ENCODE measurements at places on chromosomes 3 and 15.

DNA sequence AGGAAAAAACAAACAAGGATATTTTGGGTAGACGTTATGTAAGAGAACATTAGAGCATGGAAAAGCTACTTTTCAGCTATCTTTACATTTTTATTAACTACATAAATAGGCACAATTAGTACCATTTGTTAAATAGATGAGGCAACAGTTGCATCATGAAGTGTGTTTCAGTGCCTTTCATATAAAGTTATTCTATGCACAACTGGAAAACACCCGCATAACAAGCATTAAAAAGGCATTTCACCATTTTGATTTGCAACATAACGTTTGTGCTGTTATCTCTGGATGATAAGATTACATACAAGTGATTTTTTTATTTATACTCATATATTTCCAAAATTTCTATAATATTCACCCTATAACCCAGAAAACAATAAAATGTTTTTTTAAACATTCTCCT is 69.5 kb downstream of the CBLB start:
- DNase-seq: no peak

DNA sequence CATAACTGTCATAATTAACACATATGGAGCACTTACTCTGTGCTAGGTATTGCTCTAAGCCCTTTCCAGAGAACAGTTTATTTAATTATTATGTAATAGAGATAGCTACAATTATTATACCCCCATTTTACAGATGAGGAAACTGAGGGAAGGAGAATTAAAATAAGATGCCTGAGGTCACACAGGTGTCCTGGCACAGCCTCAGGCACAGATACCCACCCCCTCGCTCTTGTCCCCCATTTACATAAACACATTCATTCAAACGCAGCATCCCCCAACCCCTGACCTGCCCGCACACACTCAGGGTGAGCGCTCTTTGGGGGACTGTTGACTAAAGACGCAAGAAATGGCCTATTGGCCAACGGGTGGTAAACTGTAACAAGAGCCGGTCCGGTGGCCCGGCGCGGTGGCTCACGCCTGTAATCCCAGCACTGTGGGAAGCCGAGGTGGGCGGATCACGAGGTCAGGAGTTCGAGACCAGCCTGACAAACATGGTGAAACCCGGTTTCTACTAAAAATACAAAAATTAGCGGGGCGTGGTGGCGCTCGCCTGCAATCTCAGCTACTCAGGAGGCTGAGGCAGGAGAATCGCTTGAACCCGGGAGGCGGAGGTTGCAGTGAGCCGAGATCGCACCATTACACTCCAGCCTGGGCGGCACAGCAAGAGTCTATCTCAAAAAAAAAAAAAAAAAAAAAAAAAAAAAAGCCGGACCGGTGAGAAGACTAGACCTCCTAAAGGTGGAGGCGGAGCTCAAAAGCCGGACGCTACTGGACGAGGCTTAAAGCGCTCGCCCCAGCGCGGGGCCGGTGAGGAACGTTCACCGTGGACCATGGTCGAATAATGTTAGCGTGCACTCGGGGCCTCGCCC is 1.9 kb upstream of the ISL2 start:
- DNase-seq: no peak

DNA sequence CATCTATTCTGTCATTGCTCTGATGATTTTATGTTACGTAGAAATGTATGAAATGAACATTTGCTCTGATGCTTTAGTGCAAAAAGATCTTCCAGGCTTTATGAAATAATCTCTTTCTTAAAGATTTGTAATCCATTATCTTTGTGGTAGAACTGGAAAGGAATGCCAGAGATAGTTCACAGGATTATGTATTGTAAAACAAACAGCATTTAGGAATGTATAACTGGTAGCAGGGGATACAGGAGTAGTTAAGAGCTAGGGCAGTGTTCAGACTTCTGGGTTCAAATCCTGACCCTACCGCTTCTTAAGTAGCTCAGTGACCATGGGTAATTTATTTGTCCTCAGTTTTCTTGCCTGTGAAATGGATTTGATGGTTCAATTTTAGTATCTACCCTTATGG is 429.8 kb upstream of the TPM1 start:
- DNase-seq: no peak

DNA sequence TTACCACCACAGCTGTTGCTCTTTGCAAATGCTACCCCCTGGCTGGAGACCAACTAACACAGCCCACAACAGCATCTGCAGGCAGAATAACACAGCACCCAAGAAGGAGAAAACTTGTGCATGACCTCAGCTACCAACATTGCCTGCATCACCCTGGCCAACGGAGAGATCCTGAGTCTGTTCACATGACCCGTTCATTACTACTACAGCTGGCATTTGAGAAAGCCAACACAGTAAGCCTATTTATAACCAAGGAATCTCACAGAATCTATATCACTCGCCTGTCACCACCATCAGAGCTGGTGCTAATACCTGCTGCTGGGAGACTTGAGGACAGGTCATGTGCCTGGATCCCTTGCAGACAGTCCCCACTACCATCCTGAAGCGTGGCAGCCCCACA is 215.2 kb downstream of the POLQ start:
- no peak for DNase-seq

- no peak for DNase-seq
Observed at GRCh38 chr15:29078541-29078940, 191.1 kb downstream of the NSMCE3 start.

DNA sequence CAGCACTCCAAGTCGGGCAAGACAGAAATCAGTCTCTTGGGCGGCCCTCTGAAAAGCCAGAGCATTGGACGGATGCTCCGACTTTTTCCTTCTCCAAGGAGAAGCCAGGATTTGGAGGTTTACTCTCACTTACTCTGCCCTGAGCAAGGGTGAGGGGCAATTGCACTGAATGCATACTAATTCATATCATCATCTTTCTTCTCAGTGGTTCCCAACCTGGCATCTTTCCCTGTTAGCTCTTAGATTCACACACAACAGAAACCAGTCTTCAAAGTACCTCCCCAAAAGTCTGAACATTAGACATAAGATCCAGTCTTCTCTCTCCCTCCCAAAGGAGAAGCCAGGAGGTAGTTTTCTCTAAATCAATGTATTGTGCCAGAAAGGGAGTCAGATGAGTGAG is 219.2 kb downstream of the GREM1 start:
- DNase-seq: no peak

DNA sequence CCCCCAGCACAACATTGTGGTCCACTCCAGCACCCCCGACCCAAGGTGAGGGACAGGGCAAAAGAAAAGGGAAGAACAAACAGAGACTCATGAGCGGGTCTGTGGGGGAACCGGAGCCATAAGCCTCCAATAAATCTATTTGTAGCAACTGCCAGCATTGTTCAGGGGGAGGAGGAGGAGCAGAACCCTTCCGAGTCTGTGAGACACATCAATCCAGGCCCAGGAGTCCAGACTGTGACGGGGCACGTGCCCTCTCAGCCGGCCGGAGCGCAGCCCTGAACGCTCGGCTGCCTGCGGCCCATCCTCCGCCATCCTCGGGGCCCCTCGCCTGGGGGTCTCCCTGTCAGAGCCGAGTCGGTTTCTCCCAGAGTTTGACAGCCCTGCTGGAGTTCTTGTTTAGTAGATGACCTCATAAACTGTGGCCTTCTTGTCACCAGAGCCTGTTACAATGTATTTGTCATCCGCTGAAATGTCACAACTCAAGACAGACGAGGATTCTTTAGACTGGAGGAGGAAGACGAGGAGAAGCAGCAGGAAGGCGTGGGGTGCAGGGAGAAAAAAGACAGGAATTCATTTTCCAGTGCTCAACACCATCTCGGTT is 47.9 kb downstream of the TLE3 start:
- no peak for DNase-seq

DNA sequence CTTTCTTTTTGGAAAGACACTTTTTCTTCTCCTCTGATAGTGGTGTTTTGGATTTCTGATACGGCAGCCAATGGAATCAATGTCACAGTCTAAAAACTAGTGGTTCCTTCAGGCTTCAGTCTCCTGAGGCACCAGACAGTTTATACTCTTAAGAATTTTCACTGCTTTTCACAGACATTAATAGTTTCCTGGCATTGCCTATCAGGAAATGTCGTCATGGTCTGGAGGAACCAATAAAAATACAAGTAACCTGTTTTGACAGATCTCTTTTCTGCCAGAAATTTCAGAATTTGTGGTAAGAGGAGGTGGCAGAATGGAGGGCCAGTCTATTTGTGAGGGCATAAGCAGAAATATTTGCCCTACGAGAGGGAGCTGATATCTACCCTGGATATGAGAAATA is 44.8 kb downstream of the FILIP1L start:
- DNase-seq: no peak

DNA sequence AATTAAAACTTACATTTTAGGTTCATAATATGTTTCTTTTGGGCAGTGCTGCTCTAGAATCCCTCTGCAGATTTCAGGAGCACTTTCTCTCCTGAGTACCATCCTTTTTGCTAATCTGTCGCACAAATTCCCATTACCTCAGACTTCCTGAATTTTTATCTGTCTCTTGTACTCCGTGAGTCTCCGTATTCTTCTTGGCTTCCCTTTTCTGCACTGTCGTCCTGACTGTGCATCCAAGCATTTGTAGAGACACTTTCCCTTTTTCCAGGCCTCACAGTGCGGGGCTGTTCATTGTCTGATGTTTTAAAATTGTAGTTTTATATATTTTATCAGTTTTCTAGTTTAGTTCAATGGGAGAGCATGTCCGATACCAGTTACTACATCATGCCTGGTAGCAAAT is 27.3 kb downstream of the MEF2A start:
- no peak for DNase-seq

DNA sequence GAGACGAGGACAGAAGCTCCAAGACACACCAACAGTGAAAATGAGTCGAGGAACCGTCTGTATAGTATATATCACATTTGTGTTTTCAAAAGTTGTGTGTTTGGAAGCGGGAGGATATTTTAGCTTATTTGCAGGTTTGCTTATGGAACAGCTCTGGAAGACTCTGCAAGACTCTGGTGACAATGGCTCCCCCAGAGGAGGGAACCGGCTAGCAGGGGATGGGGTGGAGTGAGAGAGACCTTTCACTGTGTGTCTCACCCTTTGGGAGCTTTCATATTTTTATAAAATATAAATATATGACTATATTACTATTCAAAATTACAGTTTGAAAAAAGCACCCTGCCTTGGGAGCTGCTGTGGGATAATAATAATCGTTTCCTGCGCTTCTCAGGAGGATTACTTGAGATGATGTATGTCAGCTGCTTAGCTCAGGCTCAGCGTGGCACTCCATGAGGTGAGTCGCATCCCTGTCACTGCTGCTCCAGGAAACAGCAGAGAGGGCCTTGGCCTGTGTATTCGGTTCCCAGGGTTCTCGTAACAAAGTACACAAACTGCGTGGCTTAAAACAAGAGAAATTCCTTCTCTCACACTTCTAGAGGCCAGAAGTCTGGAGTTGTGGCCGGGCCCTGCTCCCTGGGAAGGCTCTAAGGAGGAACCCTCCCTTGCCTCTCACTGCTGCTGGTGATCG is 183.9 kb downstream of the FAM43A start:
- no peak for DNase-seq

DNA sequence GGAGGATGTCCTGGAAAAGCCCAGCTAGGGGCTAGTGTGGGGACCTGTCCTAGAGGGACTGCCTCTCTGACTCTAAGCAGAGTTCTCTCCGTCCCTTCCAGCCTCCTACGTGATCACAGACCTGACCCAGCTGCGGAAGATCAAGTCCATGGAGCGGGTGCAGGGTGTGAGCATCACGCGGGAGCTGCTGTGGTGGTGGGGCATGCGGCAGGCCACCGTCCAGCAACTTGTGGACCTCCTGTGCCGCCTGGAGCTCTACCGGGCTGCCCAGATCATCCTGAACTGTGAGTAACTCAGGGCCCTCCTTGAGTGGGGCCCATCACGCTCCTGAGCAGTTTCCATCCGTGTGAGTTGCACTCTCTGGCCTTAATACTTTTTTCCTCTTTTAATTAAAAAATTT is 13.0 kb downstream of the IRAK2 start:
- DNase-seq: no peak

- no peak for DNase-seq
Observed at GRCh38 chr3:38994251-38994650, 57.5 kb downstream of the SCN11A start.

DNA sequence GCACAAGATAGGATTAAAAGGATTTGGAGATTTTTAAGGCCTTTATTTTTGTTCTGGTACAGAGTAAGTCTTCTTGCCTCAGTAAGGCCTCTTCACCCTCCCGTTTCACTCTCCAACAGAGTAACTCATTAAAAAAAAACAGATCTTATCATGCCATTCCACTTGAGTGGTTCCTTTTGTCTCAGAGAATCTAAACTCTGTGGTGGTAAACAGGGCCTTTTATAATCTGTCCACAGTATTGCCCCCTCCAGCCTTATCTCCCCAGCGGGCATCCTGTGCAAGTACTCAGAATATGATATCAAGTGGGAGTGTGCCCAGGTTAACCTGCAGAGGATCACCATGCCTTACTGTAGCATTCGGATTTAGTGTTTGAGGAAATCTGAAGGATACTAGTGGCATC is 20.3 kb upstream of the ATOSA start:
- no peak for DNase-seq

DNA sequence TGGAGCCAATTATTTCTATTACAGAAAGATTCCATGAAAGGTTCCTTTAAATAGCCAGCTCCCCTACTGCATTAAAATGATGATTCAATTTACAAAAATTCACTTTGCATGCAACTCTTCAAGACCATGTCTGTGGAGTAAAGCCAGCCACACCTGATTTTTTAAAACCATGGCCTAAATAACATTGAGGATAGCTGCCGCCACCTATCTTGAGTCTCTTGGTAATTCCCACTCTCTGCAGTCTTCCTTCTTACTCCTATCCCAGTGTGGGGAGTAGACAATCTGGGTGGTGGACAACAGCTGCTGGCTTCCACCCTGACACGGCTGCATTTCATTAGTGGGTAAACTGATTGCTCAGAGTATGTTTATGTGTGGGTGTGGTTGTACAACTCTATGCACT is 10.7 kb downstream of the LRTM1 start:
- no peak for DNase-seq

Measured in activated CD4-positive, CD25-positive, alpha-beta regulatory T cell treated with anti-CD3 and anti-CD28 coated beads, Interleukin-2, amount 50 U/mL, for 72 hours (primary cell).